Adipocyte (in vitro differentiated cells): ENCODE measurements at places on chromosomes 1 and 21.

DNA sequence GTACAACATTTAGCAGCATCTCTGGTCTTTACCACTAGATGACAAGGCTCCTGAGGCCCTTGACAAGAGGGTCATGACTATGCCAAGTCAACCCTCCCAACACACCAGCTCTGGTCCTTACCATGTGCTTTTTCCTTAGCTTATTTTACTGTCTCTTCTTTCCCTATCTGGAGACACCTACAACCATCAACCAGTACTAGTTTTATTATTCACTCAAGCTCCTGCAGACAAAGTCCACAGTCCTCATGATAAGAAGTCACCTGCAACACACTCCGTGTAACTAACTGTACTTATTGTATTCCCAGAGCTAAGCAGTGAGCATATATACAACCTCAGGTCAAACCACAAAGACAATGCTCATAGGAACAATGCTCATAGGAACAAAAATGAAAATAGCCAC is 15.3 kb downstream of the PABPC4 start:
- no peak for DNase-seq

GRCh38 chr1:239209591-239209990 is 176.8 kb upstream of the CHRM3 start:
- DNase-seq, result no peak

GRCh38 chr1:119978018-119978505 is 81.7 kb upstream of the ADAM30 start:
- DNase-seq, result peak; percentile 54

- DNase-seq, result no peak
Measured at GRCh38 chr21:44702973-44703730, 6.2 kb downstream of the KRTAP10-12 start.

- no peak for DNase-seq
Measured at GRCh38 chr21:21675601-21676000, 677.4 kb downstream of the NCAM2 start.

- DNase-seq, result peak; percentile 91
Measured at GRCh38 chr1:27145934-27146354, 9.0 kb downstream of the SLC9A1 start.

DNA sequence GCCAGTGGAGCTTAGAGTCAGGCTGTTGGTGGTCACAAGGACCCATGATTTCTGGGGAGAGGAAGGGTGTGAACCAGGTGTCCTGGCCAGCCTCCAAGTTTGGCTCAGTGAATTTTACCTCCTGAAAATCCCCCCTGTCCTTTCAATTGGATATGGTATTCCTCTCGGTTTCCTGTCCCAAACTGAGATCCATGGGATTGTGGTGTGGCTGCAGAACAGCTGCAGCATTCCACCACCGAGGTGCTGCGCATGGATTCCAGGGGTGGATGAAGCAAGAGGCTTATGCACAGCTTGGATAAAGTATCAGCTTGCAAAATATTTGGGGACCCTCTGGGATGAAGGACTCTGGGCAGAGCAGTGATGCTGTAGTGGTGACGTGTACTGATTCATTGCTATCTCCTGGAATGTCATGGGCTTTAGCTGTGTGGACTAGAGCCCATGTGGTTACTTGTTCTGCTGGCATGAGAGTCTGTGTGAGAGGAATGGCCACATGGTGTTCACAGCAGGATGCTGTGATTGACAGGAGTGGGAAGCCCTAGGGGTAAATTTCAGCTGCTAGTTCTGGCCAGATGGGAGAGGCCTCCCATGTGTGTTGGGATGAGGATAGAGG is 148.7 kb upstream of the SPAG17 start:
- DNase-seq, result no peak

- DNase-seq, result no peak
Measured at GRCh38 chr1:11518791-11519628, 40.1 kb downstream of the DISP3 start.

GRCh38 chr1:226111098-226111882 is 48.8 kb downstream of the H3-3A start:
- DNase-seq, result no peak

DNA sequence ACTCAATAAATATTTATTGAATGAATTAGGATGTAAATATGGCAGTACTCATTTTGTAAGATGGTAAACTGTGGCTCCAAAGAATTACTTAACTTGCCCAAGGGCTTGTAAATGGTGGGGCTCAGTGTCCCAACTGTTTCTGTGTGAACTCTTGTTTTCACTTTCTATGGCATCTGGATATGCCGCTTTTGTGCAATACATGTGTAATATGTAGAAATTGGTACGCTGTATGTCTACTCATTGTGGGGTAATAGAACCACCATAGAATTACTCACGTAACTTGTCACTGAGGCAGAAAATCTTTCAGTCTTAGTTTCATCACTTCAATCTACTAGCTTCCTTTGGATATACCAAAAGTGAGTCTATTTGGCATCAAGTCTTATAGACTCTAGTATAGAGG is 977 bp downstream of the PRPF3 start:
- peak; percentile 26 for DNase-seq

DNA sequence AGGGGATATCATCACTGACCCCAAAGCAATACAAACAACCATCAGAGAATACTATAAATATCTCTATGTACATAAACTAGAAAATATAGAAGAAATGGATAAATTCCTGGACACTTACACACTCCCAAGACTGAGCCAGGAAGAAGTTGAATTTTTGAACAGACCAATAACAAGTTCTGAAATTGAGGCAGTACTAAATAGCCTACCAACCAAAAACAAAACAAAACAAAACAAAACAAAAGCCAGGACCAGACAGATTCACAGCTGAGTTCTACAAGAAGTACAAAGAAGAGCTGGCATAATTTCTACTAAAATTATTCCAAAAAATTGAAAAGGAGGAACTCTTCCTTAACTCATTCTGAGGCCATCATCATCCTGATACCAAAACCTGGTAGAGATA is 18.5 kb downstream of the CD84 start:
- DNase-seq, result no peak

- no peak for DNase-seq
Measured at GRCh38 chr1:25685938-25686665, 69.5 kb downstream of the MAN1C1 start.

GRCh38 chr1:115732316-115732715 is 36.2 kb downstream of the CASQ2 start:
- DNase-seq, result no peak

DNA sequence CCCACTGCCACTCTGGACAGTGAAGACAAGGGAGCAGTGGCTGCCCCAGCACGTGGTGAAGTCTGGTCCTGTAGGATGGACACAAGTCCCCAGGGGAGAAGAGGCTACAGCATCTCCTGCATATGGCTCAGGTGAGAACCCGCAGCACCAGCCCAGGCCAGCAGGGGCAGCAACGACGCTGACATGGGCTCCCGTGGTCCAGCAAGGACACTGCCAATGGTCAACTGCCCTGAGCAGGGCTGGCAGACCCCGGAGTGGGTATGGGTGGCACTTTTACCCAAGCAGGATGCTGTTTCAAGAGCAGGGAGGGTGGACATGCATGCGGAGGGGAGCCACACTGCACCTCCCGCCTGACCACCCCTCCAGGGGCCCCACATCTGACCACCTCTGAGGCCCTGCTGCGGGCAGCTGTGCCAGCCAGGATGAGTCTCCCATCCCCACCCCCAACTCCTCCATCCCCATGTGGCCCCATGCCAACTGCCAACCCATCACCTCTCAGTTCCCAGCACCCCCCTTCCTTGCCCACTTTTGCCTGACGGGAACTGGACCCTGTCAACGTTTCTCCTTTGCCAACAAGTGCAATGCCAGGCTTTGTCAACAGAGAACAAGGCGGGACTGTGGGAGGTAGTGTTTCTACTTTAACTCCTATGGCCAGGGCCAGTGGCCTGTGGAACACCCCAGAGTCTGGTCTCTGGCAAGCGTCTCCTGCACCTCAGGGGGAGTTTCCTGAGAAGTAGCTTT is 8.6 kb downstream of the MORN1 start:
- peak; percentile 64 for DNase-seq

DNA sequence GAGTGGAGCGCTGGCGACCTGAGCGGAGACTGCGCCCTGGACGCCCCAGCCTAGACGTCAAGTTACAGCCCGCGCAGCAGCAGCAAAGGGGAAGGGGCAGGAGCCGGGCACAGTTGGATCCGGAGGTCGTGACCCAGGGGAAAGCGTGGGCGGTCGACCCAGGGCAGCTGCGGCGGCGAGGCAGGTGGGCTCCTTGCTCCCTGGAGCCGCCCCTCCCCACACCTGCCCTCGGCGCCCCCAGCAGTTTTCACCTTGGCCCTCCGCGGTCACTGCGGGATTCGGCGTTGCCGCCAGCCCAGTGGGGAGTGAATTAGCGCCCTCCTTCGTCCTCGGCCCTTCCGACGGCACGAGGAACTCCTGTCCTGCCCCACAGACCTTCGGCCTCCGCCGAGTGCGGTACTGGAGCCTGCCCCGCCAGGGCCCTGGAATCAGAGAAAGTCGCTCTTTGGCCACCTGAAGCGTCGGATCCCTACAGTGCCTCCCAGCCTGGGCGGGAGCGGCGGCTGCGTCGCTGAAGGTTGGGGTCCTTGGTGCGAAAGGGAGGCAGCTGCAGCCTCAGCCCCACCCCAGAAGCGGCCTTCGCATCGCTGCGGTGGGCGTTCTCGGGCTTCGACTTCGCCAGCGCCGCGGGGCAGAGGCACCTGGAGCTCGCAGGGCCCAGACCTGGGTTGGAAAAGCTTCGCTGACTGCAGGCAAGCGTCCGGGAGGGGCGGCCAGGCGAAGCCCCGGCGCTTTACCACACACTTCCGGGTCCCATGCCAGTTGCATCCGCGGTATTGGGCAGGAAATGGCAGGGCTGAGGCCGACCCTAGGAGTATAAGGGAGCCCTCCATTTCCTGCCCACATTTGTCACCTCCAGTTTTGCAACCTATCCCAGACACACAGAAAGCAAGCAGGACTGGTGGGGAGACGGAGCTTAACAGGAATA is 4.2 kb downstream of the TFAP2E start:
- no peak for DNase-seq

DNA sequence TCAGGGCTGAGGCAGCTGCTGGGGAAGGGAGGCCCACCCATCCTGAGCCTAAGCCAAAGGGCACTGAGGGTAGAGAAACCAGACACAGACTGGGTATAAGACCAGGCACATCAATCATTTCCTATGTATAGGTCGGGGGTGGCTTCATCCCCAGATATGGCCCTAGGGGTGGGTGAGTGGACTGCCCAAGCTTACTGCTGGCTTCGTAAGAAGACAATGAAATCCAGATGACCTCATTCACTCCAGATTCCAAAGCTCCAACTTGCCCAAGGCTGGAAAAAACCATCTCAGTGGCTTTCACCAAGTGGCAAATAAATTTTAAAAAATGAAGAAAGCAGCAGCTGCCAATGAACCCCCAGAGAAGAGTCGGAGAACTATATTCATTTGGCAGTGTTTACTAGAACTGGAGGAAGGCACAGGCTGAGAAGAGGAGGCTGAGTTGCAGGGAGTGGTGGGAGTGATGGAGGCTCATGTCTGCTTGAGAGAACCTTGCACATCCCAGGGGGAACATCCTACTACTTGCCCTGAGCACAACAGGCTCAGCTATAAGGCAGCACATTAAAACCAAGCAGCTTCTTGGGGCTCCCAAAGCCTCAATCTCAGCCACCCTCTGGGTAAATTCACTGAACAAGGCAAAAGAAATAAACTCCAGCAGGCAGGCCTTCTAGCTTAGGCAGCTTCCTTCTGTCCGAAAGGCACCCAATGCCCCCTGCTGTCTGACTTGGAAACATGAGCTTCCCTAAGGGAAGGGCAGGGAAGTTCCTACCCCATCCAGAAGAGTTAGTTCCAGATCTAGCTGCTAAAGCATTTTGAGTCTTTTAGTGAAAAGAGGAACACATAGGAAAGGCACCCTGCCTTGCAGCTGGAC is 14.1 kb downstream of the PEA15 start:
- peak; percentile 84 for DNase-seq

DNA sequence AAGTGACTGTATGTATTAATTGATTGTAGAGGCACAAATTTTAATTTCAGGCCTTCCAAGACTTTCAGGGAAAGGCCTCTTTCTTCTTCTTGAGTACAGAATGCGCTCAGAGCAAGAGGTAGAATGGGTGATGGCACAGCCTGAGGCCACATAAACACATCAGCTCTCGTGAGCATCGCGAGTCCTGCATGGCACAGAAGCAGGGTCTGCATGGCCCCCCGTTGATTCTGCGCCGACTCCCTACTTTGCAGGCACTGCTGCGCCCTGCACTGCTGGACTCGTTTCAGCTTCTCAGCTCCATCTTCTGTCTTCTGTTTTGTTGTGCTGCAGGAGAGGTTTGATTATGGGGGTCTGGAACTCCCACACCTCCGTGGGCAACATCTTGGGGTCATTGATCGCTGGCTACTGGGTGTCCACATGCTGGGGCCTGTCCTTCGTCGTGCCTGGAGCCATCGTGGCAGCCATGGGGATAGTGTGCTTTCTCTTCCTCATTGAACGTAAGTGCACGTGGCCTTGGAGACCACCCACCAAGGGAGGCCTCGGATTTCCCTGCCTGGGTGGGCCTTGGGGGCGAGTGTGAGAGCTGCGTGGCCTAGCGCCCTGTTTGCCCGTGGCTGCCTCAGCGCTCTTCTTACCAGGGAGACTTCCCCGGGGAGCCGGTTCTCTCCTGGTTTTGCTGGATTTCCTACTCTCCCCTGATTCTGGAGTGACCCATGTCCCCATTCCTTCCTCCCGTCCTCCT is 29.6 kb downstream of the SLC37A1 start:
- DNase-seq, result no peak

GRCh38 chr1:10973956-10974881 is 38.2 kb upstream of the TARDBP start:
- DNase-seq, result no peak

- DNase-seq, result no peak
Measured at GRCh38 chr21:17854745-17855144, 35.6 kb upstream of the C21orf91 start.

DNA sequence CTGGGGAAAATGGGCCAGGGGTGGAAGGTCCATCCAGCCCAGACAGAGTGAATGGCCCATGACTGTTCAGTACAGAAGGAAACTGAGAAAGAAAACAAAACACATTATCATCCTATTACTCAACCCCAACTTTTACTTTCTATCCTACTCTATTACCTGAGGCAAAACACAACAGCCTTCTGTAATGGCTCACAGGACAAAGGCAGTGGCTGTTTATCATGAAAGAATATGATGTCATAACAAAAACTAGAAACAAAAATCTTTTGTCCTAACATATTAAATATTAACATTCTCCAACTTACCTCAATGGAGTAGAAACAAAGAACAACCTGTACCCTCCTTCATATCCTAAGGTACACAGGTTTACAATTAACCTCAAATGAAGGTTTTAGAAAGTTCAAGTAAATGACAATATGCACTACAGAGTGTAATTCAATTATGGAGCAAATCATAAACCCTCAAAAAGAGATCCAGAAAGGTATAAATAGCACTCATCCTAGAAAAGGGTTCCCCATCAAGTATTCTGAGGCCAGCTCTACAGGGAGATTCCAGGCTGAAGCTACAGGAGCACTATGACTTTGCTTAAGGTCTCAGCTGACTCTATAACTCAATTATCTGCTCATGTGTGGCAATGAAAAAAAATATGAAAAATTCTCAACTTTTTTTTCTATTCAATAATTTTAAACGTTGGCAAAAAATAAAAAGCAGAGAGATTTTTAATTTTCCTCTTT is 15.1 kb downstream of the ELK4 start:
- DNase-seq, result no peak
